Stomach (tissue), 19 donors: ENCODE measurements at places on chromosomes 4 and X.

DNA sequence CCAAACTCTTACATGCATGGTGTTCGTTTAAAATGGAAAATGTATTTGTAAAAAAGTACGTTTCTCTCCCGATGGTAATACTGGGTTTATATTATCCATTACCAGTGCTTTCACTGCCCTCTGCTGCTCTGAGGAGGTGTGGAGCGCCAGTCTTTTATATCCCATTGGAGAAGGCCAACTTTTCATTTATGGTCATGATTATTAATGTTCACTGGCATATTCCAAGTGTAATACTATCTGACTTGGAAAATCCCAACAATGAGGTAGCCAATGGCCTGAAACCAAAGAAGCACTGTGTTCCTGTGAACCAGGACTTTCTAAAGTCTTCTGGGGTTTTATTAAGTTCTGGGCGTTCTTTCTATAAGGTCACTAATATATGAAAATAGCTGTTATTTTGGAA, 80.7 kb downstream of the SYNPO2 start:
- DNase-seq, result peak; percentile 36

DNA sequence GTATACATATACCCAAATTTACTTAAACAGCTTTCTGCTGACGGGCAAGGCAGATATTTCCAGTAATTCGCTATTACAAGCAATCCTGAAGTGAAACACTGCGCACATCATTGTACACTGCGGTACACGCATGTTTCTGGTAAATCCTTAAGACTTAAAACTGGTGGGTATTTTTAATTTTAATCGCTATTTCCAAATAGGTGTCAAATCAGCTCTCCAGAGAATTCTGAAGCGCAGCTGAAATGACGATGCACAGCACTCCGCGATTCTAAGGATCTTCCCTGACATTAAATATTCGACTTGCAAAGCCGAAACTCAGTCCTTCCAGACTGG, 361 bp downstream of the TMEM128 start:
- no peak for DNase-seq

GRCh38 chr4:68606240-68606639, 30.1 kb upstream of the UGT2B17 start:
- DNase-seq, result no peak

- DNase-seq, result no peak
Measured at GRCh38 chr4:4625488-4625887, 83.6 kb upstream of the STX18 start.

- no peak for DNase-seq
Measured at GRCh38 chr4:176839656-176840055, 46.9 kb upstream of the VEGFC start.

- no peak for DNase-seq
Measured at GRCh38 chr4:66585767-66586166, 915.5 kb upstream of the EPHA5 start.

GRCh38 chrX:79524642-79525041, 157.5 kb upstream of the ITM2A start:
- DNase-seq, result no peak

GRCh38 chr4:100555611-100556337, 38.0 kb upstream of the EMCN start:
- DNase-seq, result no peak

- no peak for DNase-seq
Measured at GRCh38 chr4:140800666-140801065, 44.5 kb upstream of the TBC1D9 start.

DNA sequence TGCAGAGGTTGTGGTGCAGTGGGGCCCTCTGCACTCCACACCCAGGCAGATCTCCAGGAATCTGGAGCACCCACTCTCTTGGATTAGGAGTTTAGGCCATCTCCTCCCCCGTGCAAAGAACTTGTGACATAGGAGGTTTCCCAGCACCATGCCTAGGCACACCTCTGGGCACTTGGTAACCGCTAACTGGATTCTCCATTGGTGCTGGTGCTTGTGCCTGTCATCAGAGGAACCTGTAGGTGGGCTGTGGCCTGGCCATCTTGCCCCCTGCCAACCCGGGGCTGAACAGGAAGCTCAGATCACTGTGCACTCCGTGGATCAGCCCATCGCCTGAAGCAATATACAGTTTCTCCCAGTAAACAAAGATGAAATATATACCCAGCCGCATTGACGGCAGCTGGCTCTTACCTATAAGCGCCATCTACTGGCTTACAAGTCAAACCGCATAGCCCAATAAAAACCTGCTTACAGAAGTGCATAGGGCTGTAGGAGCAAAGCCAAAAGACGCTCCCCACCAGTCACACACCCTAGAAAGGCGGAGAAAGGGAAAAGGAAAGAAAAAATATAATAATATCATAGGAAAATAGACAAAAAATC, 19.1 kb upstream of the TEX13B start:
- DNase-seq, result peak; percentile 45

DNA sequence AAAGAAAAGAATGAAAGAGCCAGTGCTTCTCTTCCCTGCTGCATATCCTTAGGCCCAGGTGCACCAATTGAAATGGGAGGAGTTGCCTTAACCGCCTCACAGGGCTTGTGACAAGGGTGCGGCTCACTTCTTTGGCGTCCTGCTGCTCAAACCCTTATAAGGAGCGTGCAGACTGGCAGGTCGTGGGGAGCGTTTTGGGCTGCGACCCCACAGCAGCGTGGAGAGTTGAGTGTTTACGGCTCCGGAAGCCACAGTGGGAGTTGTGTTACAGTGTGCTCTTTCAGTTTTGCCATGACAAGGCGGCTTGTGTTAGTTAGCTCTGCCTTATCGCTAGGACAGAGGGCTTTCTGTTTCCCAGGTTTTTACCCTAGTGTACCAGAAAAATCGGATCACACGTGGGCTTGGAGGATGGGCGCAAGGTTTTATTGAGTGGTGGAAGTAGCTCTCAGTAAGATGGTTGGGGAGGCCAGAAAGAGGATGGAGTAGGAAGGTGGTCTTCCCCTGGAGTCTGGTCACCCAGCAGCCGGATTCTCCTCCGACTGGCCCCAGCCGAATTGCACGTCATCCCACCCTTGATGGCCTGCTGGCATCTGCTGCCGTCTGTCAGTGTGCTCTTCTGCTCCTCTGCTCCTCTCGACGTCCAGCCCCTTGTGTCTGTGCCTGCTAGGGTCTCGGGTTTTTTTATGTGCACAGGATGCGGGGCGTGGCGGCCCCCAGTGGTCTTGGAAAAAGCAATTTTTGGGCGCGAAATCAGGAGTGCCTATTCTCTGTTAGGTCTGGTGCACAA, 718.9 kb downstream of the ARAP2 start:
- DNase-seq, result no peak

GRCh38 chr4:8688041-8688907, 95.7 kb downstream of the CPZ start:
- DNase-seq, result no peak

DNA sequence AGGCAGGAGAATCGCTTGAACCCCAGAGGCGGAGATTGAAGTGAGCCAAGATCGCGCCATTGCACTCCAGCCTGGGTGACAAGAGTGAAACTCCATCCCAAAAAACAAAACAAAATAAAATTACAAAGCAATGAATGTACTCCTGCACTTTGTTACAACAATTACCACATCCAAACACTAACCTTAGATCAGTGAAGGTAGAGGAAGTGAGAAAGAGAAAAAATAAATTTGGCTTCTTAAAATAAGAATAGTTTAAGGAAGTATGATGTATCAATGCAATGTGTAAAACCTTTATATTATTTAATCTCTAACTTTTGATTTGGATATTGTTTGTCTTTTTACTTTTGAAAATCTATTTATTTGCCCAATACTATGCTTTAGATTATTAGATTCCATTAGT, 21.7 kb upstream of the CSN1S1 start:
- no peak for DNase-seq

GRCh38 chr4:185693548-185694215, 118.3 kb downstream of the SORBS2 start:
- no peak for DNase-seq

DNA sequence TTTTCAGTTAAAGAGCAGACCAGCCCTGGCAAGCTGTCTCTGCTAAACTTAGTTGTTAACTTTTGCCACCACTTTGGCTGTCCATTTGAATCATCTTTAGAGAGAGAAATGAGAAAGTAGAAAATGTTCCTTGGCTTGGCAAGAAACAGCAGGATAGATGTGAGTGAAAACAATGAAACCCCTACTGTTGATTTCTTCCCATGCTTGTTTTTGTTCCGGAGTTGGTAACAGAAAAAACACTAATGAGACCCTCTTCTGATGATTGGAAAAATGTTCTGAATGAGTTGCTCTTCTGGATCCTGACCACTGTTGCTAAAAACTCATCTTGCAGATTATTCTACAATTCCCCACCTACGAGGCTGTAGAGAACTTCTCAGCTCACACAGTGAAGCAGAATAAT, 203.3 kb downstream of the MAPK10 start:
- no peak for DNase-seq

- no peak for DNase-seq
Measured at GRCh38 chr4:183658362-183659028, 490 bp downstream of the RWDD4 start.

GRCh38 chr4:54959651-54960116, 165.7 kb downstream of the KDR start:
- DNase-seq, result no peak

DNA sequence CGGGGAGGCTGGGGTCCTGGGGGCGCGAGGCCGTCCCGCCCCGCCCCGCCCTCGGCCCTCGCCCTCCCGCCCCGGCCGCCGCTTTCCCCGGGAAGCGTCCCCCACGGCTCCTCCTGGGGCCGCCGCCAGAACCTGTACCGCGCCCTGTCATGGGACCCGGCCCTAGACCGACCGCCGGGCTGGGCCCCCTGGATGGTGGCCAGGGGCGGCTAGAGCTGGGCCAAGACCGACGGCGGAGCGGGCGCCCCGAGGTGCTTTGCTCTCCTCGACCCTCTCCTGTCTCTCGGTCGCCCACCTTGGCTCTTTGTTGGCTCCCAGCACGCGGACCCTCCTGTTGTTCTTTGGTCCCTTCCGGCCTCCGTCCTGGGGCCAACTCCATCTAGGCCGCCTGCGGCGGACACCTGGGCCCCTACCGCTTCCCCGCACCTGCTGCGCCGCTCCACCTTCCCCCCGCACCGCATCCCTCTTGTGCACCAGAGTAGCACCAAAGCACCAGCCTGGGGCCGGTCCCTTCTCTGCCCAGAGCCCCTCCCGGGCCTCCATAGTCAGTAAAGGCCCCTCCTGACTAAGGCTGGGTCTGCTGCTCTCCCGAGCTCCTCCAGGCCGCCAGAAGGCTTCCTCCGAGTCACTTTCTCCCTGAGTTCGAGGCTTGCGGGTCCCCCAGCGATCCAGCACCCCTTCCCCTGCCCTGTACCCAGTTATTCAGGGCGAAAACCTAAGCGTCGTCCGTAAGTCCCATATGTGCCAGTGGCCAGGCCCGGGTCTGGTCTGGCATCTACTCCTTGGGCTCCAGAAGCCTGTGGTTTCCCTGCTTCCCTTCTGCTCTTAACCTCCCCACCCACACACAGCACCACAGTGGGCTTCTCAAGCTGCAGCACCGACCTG, 587 bp downstream of the TACC3 start:
- DNase-seq, result no peak

DNA sequence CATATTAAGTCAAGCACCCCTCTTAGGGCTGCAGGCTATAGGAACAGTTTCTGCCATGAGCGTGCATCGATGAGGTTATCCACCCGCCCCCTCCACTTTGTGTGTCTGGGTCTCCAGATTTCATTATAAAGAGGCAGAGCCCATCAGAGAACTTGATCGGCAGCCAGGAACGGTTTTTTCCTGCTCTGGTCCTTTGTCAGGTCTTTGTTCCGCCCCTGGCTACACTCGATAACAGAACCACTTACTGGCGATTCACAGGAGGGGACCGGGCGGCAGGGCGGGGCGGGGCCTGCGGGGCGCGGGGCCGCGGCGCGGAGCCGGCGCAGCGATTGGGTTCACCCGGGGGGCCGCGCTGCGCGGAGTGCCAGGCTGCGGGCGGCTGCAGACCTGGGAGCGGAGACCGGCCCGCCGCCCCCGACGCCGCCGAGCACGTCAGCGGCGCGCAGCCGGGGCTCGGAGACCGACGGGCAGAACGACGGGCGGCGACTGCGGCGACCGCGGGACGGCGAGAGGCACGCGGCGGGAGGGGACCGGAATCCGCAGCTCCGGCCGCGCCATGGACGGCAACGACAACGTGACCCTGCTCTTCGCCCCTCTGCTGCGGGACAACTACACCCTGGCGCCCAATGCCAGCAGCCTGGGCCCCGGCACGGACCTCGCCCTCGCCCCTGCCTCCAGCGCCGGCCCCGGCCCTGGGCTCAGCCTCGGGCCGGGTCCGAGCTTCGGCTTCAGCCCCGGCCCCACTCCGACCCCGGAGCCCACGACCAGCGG, at the start of gene SLC10A4:
SLC10A4 (plus strand) TSS at position 338 of the 771 bp plus-strand sequence; CDS start at position 557, 219 bp downstream.
- no peak for DNase-seq

DNA sequence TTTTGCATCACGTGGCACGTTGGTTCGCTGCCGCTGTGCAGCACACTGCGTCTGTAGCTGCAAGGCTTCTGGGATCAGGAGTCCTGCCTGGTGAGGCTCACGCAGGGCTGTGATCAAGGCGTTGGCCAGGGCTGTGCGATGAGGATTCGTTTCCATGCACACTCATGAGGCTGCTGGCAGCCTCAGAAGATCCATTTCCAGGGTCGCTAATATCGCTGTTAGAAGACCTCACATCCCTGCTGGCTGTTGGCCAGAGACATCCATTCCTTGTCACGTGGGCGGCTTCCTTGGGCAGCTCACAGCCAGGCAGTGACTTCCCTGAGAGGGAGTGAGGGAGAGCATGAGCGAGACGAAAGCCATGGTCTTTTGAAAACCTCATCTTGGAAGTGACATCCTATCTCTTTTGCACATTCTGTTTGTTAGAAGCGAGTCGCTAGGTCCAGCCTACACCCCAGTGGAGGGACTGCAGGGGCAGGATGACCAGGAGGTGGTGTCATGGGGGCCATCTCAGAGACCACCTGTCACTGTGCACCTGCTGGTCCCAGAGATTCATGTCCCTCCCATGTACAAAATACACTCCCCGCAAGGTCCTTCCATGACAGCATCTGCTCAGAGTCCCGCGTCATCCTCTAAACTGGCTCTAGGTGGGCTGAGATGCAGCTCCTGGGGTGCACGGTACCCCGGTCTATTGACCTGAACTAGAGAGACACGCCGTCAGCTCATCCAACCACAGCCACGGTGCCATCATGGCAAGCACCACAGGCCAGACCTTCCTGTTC, 12.2 kb downstream of the RGS12 start:
- peak; percentile 85 for DNase-seq

DNA sequence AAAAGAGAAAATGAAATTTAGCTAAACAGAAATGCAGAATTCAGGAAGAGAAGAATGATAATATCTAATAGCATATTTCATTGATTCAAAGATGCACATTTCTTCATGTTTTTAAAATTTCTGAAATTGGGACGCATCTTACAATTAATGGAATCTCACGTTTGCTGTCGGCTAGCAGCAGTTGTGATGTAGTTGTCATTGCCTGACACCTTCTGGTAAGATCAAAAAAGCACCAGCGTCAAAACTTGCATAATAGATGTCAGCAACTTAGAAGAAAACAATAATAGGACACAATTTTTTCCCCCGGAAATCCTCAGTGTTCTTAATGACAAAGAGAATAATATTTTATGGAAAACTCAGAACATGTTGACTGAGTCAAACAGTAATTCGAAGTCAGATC, 29.8 kb upstream of the SLC7A3 start:
- DNase-seq, result no peak

DNA sequence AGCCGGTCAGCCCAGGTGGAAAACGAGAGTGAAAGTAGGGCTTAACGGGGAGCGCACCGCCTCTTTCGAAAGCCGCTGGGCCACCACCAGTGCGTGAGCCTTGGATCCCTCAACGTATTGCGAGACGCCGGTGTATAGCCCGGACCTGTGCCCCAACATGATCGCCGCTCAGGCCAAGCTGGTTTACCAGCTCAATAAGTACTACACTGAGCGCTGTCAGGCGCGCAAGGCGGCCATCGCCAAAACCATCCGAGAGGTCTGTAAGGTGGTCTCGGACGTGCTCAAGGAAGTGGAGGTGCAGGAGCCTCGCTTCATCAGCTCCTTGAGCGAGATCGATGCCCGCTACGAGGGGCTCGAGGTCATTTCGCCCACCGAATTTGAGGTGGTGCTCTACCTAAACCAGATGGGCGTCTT, 929 bp downstream of the MAB21L2 start:
- DNase-seq, result no peak
